ENCODE measurements at places on chromosomes 12 and 14.
A peak's percentile ranks its signal among the peaks of the same experiment; 100 is the strongest.

DNA sequence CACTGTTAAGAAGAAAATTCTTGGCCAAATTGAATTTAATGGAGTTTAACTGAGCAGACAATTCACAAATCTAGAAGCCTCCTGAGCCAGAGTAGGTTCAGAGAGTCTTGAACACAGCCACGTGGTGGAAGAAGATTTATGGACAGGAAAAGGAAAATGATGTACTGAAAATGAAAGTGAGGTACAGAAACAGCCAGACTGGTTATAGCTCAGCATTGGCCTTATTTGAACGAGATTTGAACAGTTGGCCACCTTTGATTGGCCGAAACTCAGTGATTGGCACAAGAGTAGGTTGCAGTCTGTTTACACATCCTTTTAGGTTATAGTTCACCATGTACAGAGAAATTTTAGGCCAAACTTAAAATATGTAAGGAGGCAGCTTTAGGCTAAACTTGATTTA lies 9.9 kb downstream of the OAS2 start:
- peak; percentile 26 for DNase-seq

DNA sequence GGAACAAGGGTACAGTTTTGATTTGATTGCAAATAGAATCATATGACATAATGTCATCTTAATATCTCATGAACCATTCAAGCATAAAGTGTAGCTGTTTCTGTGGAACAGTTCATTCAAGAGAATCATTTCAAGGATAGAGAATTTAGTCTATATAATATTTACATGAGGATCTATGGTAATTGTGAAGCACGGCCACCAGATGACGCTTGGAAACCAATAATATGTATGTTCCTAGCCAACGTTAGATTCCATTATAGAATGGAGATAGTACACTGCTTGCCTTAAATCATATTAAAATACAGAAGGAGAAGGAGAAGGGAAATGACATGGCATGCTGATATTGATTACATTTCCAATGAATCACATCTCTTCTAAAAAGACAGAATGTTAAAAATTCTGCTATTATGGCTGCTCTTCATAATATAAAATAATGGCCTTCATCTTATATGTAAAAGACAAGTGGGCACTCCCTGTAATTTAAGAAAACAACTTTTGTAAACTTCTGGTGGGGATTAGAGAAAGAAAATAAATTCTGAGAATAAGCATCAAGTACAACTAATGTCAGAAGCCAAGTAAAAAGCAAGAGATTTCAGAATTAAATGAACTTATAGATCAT lies 351.0 kb downstream of the NAV3 start:
- DNase-seq: no peak

GRCh38 chr12:108832208-108832607 lies 25.2 kb downstream of the SSH1 start:
- no peak for DNase-seq

DNA sequence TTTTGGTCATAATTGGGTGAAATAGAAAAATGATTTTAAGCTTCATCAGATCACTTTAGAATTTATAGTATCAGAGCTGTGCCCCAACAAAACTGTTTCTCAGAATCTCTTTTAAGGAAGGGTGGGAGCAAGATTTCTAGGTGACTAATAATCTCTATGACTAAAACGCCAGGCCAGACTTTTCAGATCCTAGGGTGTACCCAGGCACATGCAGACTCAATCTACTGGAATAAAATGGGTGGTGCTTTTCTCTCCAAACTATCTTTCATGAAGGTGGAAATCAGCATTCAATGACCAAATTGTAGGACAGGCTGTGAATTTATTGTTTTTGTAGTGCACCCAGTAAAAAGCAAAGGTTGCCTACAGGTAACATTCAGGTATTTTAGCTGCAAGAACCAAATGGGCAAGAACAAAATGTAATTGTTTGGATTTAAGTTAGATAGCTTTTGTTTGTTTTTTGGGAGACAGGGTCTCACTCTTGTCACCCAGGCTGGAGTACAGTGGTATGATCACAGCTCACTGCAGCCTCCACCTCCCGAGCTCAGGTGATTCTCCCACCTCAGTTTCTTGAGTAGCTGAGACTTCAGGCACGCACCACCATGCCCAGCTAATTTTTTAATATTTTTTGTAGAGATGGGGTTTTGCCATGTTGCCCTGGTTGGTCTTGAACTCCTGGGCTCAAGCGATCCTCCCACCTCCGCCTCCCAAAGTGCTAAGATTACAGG lies 49.5 kb downstream of the PPP2R5C start:
- DNase-seq: no peak

- no peak for DNase-seq
Measured at GRCh38 chr12:65449400-65449799, 170.9 kb downstream of the MSRB3 start.

DNA sequence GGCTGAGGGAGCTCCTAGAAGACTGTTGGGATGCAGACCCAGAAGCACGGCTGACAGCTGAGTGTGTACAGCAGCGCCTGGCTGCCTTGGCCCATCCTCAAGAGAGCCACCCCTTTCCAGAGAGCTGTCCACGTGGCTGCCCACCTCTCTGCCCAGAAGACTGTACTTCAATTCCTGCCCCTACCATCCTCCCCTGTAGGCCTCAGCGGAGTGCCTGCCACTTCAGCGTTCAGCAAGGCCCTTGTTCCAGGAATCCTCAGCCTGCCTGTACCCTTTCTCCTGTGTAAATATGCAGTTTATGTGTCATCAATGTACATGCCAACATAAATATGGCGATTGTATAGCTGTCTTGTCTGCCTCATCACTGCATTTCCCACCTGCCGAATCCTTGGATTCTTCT lies 7.5 kb downstream of the AMHR2 start:
- DNase-seq: no peak

- no peak for DNase-seq
Measured at GRCh38 chr12:122411537-122411936, 10.9 kb downstream of the CLIP1 start.

- DNase-seq: no peak
Measured at GRCh38 chr12:34021071-34021470, 1.2 kb upstream of the ALG10 start.

- no peak for DNase-seq
Measured at GRCh38 chr12:107440606-107441005, 245.0 kb upstream of the PWP1 start.

- no peak for DNase-seq
Measured at GRCh38 chr14:82079553-82079952, 545.9 kb upstream of the SEL1L start.

- peak; percentile 59 for DNase-seq
Measured at GRCh38 chr12:54935235-54935951, 49.2 kb downstream of the TESPA1 start.

DNA sequence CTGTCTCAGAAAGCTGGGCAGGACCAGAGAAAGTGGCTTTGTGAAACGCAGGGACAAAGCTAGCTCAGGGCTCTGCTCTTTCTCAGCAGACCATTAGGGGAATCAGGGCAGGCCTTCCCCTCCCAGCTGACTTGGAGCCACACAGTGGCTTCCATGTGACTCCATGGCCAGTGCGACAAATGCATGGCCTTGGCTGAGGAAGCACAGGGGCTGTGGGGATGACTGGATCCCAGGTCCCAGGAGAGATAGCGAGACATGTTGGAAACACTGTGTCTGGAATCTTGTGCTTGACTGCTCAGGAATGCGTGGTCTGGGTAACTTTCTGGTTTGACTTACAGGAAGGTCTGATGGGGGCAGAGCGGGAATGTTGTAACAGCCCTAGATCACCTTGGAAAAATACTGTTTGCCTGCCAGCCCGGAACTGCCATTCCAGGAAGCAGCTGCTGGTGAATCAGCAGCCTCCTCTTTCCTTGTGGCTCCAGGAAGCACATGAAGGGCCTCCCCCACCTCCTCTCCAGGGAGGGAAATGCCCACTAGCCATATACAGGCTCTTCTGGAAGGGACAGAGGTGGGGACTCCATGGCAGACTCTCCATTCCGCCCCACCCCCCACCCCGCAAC lies 133.5 kb upstream of the HIF1A start:
- DNase-seq: no peak

DNA sequence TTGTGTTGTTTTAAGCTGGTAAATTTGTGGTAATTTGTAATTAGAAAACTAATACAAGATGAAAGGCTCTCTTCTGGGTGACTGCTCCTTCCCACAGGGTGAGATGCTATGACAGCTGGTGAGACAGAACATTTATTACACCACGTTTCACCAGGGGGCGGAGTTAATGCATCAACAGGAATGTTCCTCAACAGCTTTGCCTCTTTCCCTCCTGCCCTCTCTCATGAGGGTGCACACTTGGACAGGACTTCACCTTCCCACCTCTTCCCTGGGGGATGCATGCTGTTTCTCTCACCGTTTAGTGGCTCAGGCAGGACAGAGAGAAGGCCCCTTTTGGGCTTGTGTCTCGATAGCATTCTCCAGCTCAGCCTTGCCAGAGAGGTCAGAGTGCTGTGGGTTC lies 13.4 kb upstream of the PPP1R1A start:
- no peak for DNase-seq

DNA sequence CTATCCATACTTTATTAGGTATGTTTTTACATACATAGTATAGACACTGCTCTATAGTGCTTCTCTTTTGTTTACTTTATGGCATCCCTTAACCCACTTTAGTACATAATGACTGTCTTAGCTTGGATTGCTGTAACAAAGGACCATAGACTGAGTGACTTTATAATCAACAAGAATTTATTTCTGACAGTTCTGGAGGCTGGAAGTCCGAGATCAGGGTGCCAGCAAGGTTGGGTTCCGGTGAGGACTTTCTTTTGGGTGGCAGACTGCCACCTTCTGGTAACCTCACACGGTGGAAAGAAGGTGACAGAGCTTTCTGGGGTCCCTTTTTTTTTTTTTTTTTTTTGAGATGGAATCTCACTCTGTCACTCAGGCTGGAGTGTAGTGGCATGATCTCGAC lies 48.6 kb upstream of the PPM1H start:
- no peak for DNase-seq

GRCh38 chr14:96515731-96516130 lies 13.5 kb downstream of the PAPOLA start:
- DNase-seq: no peak

GRCh38 chr12:70645494-70646317 lies 8.5 kb upstream of the PTPRB start:
- DNase-seq: peak; percentile 8

GRCh38 chr12:20486233-20486632 lies 117.9 kb downstream of the PDE3A start:
- DNase-seq: no peak

GRCh38 chr12:109871668-109872314 lies 8.6 kb downstream of the GLTP start:
- DNase-seq: no peak

DNA sequence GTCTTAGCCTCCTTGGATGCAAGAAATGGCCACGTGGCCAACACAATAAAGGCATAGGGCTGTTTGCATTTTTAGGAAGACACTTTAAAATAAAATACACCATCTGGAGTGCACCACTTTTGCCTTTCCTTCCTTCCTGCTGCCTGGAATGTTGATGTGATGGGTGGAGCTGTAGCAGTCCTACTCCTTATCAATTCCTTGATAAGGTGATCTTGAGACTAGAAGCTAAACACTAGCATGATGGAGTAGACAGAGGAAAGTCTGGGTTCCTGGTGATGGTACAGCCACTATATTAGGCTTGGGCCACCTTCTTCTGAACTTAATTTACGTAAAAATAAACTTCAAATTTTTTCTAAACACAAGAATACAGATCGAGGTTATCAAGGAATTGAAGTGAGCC lies 2.9 kb upstream of the GLT1D1 start:
- no peak for DNase-seq

- peak; percentile 60 for DNase-seq
Measured at GRCh38 chr14:73753124-73753886, 39.1 kb upstream of the PNMA1 start.

DNA sequence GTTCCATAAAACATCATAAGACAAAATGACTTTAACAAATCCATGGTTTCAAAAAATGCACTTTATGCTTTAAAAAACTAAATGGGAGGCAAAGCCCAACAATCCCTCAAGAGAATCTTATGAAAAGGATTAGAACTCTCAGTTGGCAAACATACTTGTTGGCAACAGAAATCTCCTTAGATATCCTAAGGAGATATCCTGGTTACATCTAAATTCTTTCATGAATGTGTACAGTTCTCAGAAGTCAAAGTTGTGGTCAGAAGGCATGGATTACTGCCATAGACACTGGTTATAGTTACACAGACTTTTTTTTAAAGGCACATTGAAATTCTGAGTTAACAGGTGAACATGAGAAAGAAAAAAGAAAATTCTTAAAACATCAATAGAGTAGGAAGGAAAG lies 17.5 kb upstream of the ISM2 start:
- no peak for DNase-seq

GRCh38 chr12:6268484-6269157 lies 41.9 kb upstream of the PLEKHG6 start:
- no peak for DNase-seq

DNA sequence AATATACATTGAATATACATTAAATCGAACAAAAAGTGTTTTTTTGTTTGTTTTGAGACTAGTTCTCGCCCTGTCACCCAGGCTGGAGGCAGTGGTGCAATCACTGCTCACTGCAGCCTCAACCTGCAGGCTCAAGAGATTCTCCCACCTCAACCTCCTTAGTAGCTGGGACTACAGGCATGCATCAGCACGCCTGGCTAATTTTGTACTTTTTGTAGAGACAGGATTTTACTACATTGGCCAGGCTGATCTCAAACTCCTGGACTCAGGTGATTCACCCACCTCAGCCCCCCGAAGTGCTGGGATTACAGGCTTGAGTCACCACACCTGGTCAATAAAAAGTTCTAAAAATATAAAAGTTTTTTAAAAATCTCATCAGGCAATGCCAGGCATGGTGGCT lies 10.2 kb upstream of the RNF212B start:
- no peak for DNase-seq

GRCh38 chr14:87133073-87133801 lies 859.7 kb downstream of the GALC start:
- DNase-seq: no peak

DNA sequence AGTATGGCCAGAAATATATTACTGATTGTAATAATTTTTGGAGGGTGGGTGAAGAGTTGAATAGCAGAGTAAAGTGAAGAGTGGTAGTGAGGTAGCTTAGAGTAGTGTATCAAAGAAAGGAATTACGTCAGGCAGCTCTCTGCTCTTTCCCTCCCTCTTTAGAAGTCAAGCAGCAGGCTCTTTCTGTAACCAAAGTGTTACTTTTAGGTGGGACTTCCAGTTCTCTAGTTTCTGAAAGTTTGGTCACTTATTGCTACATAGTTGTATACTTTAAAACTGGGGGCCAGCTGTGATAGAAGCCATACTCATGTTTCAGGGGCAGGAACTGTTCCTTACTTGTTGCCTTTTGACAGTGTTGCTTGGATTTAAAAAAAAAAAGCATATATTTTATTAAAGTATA lies 30.6 kb downstream of the ATF7IP start:
- peak; percentile 46 for DNase-seq

DNA sequence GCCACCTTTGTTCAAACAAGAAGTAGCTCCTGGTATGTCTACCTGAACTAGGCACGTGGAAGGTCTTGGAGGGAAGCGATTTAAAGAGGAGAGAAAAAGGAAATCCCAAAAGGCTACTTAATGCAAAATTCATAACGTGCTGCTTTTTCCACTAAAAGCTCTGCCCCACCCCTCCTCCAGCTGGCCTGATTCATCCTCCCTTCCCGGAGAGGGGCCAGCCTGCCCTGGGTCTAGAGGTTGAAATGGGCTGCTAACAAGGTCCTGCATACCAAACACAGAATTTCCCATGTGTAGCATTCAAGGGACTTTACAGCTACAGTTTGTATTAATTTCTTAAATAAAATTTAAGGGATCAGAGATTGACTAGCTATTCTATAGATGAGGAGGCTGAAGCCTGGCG lies 83.2 kb downstream of the KNTC1 start:
- DNase-seq: no peak
